Osteoblast (primary cell): ENCODE measurements at places on chromosomes 3 and 15. TPM values are rescaled to one million over a fixed set of nuclear protein-coding genes. Genes with fewer than 3 reads are reported as not detected.

The CRABP1 gene
- total RNA-seq, result not detected in 2 replicates

The FSTL1 gene
- 1,825 and 2,074 TPM in 2 replicates for total RNA-seq

The VGLL3 gene
- 198 and 242 TPM in 2 replicates for total RNA-seq

The BRPF1 gene
- total RNA-seq, result 14.1 and 14.5 TPM in 2 replicates

The GHSR gene
- total RNA-seq, result not detected in 2 replicates

The BUB1B gene
- 2.2 and 4.1 TPM in 2 replicates for total RNA-seq

The GNL3 gene
- total RNA-seq, result 111 and 129 TPM in 2 replicates

The NLGN1 gene
- 7.7 and 9.0 TPM in 2 replicates for total RNA-seq

The SLC9C1 gene
- not detected in 2 replicates for total RNA-seq

The AHSG gene
- not detected in 2 replicates for total RNA-seq

The KCNMB3 gene
- 1.8 TPM in 2 replicates for total RNA-seq
